Peyer's patch (tissue), 4 donors: ENCODE measurements at places on chromosomes 1 and 21.
A peak's percentile ranks its signal among the peaks of the same experiment; 100 is the strongest.

DNA sequence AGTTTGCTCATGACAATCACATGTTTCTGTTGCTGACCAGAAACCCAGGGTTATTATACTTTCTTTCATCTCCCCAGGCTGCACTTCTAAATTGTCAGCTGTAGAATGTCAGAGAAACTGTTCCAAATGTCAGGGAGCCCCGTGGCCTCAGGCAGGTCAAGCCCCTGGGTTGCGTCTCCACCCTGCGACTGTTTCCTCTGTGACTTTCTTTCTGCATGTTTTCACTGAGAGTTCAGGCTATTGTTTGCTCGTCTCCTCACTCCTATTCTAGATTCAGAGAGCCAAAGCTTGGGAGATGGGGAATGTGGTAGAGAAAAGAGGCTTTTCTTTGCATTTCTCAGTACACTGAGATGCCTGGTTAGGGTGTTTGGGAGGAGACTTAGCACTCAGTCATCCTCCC, 97.4 kb downstream of the CENPF start:
- no peak for DNase-seq

DNA sequence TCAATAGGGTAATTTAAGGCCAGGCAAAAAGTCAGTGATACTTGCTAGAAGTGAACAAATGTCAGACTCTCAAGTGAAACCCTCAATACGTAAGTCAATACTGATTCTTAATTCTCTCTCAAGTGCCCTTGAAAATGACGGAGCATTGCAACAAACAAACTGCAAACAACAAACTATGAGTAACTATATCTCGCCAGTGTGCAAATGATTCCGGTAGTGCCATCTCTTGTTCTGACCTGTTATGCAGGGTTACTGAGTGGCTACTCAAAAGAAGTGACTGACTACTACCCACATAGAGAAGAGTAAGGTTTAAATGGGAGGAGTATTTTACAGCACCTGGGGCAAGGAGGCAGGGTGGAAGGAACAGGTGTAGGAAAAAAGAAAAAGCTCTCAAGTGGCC, 1.6 kb downstream of the SLC19A2 start:
- DNase-seq = no peak

DNA sequence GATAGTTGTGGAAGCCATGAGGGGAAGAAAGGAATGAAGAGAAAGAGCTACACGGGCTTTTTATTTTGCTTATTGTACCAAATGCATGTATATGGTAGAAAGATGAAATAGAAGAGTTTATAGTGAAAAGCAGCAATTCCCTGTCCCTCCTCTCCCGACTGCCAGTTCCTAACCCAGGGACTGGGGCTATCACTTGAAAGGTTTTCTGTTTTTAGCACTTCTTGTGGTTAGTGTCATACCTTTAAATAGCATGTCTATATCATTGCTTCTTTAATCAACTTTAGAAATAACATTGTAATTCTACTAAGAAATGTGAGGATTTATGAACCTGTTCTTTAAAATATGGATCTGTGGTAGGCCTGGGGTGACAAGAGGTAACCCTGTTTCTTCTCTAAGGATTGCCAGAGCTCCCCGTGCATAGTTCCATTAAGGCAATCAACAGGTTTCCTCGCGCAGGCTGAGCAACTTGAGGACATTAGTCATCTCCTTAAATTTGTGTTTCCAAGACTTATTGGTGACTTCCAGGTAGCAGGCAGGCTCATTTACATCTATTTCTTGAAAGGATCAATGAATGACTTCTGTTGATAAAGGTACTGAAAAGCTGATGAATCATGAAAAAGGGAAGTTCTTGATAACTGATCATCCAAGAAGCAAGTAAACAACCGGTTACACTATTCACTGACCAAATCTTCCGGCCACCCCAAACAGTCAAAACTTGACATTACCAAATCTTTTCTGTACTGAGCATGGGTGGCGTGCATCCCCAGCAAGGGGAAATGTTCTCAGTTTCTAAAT, 37.8 kb upstream of the S1PR1 start:
- no peak for DNase-seq

GRCh38 chr1:59266927-59267293, 30.0 kb upstream of the FGGY start:
- DNase-seq = no peak

GRCh38 chr1:84888753-84889152, 4.3 kb downstream of the LPAR3 start:
- no peak for DNase-seq

DNA sequence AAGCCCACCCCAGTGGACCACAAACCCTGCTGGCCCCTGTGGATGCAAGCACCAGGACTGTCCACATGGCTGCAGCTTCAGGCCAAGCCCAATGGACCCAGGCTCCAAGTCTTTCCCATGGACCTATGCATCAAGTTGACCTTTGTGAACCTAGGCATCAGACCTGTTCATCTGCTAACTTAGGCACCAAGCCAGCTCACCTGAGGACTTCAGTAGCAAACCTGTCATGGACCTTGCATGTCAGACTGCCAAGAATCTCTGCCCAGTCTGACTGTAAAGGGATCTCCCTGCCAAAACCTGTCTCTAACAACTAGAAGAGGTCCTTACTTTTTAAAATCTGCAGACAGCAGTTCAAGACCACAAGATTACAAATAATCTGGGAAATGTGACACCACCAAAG, 37.8 kb downstream of the FMO3 start:
- DNase-seq = no peak

- DNase-seq = no peak
These were observed 24.8 kb downstream of the GNG4 start for GRCh38 chr1:235624721-235625333.

DNA sequence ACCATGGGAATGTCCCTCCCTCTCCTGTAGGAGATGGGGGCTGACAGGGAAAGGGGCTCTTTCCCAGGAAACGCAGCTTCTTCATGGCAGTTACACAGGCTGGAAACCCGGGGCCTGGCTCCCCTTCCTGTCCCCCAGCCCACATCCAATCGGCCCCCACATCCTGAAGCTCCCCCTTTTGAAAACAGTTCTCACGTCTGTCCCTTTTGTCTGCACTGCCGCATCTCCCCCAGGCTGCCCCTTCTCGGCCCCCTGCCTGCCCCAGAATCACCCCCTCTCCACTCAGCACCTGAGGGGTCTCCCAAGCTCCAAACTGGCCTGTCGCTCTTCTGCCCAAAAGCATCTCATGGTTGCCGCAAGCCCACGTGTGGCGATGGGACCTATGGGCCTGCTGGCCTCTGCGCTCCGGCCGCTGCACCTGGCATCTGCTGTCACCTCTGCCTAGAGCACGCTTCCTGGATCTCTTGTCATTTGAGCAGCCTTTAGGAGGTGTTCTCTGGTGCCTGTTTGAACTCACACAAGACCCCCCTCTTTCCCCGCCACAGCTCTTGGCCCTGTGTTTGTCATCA, 867 bp downstream of the SLC1A7 start:
- DNase-seq = no peak

- DNase-seq = no peak
These were observed 55.0 kb upstream of the HMCN1 start for GRCh38 chr1:185679220-185679619.

DNA sequence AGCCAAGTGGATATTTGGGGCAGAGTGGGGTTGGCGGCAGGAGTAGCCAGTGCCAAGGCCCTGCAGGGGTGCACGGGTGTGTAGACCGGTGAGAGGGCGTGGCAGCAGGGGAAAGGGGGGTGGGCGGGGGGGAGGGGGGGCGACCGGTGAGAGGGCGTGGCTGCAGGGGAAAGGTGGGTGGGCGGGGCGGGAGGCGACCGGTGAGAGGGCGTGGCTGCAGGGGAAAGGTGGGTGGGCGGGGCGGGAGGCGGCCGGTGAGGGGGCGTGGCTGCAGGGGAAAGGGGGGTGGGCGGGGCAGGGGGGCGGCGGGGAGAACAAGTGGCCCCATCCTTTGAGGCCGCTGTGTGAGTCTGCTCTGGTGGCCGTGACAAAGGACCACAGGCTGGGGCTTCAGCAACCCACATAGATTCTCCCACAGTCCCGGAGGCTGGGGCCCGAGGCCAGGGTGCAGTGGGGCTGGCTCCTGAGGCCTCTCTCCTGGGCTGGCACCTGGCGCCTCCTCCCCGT, 25.8 kb downstream of the RRP1 start:
- DNase-seq = no peak

- DNase-seq = peak; percentile 69
These were observed 5.9 kb upstream of the CTRC start for GRCh38 chr1:15432324-15432723.

DNA sequence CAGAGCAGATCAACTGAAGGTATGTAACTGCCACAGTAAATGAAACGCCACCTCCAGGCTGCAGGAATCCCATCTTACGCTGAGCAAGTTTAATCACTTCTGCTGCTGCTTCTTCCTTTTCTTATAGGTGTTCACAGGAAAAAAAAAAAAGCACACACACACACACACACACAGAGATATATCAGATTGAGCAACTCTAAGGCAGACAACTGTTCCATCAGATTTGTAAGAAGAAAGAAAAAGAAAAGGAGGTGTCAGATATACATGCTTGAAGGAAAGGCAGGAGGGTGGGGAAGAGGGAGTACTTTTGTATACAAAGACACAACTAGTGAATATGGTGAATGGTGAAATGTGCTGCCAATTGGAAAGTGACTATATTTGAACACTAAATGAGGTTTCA, 28.6 kb downstream of the DSTYK start:
- DNase-seq = no peak

DNA sequence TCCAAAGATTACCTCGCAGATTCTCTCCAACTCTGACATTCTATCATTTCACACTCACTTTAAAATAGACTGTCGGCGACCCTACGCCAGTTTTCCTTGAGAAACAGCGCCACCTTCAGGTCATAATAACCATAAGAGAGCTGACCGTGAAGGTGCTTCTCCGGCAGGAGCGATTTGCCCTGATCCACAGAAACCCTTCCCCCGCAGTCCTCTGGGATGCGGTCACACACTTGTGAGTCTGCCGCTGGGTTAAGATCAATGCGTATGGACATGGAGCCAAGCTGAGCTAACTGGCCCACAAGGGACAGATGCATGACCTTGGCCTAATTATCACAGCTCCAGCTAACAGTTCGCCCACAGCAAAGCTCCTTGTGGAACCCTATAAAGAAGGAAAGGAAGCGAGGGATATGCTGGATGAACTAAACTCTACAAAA, 32.8 kb upstream of the IFNAR2 start:
- DNase-seq = peak; percentile 86

DNA sequence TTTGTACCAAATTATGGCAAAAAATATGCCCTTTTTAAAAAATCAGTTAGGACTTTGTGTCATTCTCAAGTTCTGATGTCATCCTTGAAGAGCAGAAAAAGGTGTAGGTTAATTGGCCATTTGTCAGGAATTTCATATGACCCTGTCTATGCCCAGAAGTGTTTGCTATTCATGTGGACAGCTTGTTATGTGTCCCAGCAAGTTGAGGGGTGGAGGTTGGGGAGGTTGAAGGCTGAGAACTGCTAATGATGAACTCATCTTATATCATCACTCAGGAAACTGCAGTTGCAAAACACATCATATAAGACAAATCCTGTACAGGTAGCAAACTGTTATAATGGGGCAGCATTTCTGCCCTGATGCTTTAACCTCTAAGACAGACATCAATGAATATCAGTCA, 106.5 kb downstream of the PHTF1 start:
- DNase-seq = no peak

GRCh38 chr1:31787261-31787660, 23.1 kb upstream of the ADGRB2 start:
- no peak for DNase-seq

GRCh38 chr21:41940431-41940830, 13.4 kb downstream of the C2CD2 start:
- no peak for DNase-seq

GRCh38 chr1:32997381-32997891, 32.8 kb upstream of the RNF19B start:
- no peak for DNase-seq

- DNase-seq = no peak
These were observed 250.1 kb upstream of the FMN2 start for GRCh38 chr1:239841631-239842030.

GRCh38 chr1:228996281-228996680, 261.0 kb downstream of the RHOU start:
- DNase-seq = no peak

DNA sequence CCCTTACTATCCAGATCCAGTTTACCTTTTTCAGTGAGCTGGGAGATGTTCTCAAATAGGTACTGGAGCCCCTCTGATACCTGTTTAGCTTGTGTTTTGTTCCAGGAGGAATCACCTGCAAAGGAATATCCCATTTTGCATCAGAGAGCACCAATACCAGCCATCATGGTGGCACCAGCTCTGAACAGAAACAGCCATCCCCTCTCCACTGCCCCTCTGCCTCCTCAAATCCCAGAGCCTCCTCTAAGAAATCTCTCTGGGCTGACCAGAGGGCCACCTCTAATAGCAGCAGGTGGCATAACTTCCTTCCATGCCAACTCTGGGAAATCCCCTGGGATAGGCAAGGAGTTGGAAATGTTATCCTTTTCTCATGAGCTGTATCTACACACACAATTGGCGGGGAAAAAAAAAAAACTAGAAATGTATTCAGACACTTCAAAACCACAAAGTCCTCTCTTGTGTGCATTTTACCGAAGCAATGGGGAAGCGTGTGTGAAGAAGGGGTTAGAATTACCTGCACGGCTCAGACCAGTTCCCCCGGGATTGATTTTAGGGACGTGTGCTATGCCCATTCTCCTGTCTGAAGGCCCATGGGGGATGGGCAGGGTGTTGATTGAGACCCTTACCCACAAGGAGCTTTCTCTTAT, 2.4 kb downstream of the PGLYRP4 start:
- no peak for DNase-seq

GRCh38 chr1:230280906-230281413, 145.2 kb downstream of the PGBD5 start:
- peak; percentile 53 for DNase-seq

- no peak for DNase-seq
These were observed 98.6 kb upstream of the LPGAT1 start for GRCh38 chr1:211928993-211929637.

DNA sequence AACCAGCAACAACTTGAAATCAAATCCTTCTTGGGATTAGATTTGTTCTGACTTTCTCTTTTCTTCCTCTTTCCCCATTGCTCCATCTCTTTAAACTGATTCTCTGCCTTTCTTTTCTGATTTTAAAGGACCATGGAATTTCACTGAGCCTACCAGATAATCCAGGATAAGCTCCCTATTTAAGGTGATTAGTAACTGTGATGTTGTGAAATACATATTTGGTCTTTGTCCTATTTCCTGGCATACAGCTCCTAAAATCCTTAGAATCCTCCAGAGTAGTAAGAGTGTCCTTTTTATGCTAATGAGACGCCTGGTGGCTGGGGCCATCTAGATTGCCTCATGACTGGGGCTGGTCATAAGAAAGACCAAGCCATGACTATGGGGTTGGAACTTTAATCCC, 236.9 kb downstream of the USP25 start:
- DNase-seq = no peak

- DNase-seq = no peak
These were observed 19.9 kb downstream of the RPL5 start for GRCh38 chr1:92851729-92852128.

GRCh38 chr1:38677311-38677710, 182.3 kb downstream of the RRAGC start:
- no peak for DNase-seq

DNA sequence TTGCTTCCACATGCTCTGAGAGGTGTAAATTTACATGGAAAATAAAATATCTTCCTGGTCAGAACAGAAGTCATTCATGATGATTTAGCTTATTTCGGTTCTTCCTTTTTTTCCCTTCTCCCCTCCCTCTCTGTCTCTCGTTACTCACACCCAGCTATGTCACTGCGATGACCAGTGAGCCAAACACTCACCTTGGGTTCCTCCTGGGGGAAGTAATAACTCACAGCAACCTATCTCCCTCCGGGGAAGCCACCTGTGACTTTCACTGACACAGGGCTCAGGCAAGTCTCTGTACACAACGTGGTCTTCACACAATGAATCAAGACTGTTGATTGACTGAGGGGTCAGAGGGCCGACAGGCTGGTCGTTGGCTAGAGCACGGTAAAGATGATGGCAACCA, 135.3 kb upstream of the VANGL1 start:
- no peak for DNase-seq
